Esophagus mucosa (tissue), 1 donor: ENCODE measurements at places on chromosomes 5 and 9. TPM values are rescaled to one million over a fixed set of nuclear protein-coding genes. Genes with fewer than 3 reads are reported as not detected.
A peak's percentile ranks its signal among the peaks of the same experiment; 100 is the strongest.

GRCh38 chr9:79387101-79387835, 184.5 kb upstream of the TLE4 start:
- ATAC-seq, result no peak

DNA sequence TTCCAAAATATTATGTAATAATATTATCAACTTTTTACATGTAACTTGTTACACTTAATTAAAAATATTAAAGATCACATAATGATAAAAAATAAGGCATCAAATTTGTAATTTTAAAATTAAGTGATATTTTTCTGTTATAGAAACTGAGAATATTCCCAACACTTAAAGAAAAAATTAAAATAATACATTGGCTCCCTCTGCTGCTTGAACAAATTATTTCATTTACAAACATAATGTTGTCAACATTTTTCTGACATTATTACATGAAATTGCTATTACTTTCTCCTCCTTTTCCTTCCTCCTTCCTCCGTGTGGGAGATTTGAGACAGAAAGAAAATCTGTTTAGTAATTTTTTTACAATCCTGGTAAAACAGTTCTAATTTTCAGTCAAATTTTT, 42.3 kb downstream of the RNF180 start:
- ATAC-seq, result no peak

GRCh38 chr9:68470067-68470466, 70.6 kb downstream of the TMEM252 start:
- no peak for ATAC-seq

DNA sequence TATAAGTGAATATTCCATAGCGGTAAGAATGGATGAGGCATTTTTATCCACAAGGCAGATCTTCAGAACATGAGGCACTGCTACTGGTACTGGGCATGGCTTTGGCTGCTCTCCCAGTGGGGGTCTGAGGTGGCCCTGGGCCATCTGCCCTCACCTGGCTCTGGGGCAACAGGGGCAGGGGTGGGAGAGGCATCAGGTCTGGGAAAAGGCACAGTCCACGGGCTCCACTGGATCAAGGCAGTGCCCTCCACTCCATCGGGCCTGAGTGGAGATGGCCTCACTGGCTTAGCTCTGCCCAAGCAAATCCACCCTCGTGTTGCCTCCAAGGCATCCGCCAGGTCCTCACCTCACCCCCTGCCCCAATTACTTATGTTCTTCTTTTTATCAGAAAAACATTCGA, 10.9 kb upstream of the NKD2 start:
- no peak for ATAC-seq

GRCh38 chr9:128635266-128636023, 21.2 kb downstream of the DYNC2I2 start:
- ATAC-seq, result peak; percentile 94

DNA sequence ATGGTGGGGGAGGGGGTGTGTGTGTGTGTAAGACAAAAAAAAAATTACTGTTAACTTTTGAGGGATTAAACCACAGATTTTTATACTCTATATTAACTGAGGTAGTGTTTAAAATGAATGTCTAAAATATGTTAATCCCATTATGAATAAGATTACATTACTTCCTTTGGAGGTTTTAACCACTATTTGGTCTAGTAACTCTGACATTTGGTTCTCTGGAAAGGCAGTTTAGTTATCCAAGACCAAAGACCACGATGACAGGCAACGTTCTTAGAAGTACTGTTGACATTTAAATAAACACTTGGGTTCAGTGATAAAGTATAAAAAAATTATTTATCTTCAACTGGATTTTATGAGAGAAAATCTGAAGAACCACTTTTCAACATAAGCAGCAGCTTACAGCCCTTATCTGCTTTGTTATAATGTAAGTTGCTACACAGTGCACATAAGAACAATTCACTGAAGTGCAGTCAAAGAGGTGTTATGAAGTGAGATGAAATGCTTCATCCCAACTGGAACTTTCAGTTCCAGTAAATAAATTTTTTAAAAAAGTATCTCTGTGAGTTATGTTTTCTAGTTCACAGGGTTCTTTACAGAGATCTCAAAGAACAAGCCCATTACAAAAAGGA, 94.5 kb downstream of the OSMR start:
- no peak for ATAC-seq

GRCh38 chr5:177612215-177612673, 12.3 kb downstream of the B4GALT7 start:
- ATAC-seq, result no peak

BHMT2 gene
- total RNA-seq, result 0.72 TPM

GFI1B gene
- not detected for total RNA-seq

DNA sequence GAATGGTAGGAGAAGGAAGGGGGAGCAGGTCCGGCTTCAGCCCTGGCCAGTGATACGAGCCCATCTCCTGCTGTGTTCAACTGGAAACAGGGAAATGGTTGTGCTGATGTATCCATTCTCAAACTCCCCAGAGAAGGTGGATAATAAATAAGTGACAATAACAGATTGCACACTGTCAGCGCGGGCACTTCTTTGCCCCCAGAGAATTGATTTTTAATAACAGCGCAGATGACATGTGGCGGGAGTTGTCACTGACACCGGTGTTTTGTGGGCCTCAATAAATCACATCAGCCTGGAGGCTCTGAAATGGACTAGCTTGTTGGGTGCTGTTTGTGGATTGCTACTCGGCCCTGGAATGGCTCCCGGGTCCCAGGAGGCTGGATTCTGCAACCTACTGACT, 141.4 kb upstream of the PANK3 start:
- ATAC-seq, result no peak

GRCh38 chr5:127872494-127872893, 169.3 kb downstream of the CCDC192 start:
- ATAC-seq, result peak; percentile 33

DNA sequence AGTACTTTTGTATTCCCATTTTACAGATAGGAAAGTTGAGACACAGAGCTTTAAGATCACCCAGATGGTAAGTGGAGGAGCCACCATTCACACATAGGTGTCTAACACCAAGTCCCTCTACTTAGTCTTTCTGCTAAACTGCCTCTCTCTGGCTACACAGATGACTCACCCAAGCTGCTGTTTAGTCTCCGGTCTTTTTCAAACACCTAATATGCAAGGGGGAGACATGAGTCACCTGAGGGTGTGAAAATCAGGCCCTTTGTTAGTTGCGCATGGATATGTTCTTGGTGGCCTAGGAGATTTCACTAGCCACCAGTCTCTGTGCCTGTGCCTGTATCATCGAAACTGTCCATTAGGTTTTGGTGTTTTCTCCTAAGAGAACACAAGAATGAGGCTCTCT, 117.8 kb downstream of the MAST4 start:
- ATAC-seq, result peak; percentile 94

PHF24 gene
- 0.48 TPM for total RNA-seq

SLC2A8 gene
- 9.0 TPM for total RNA-seq

DNA sequence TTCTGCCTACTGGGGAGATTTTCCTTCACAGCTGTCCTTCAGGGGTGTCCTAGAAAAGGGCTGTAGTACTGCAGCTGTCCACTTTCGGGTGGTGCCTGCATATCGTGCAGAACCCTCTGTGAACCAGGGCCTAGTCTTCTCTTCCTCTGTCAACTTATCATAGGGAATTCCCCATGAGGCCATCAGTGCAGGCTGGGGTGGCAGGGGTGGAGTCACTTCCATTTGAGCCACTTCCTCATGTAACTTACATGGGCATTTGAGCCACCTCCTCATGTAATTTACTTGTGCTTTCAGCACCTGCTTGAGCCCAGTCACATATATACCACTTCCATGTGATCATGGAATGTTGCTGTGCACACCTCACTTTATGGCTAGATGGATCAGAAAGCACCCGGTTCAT, 742.0 kb upstream of the RGMB start:
- ATAC-seq, result no peak

GRCh38 chr5:122607818-122608217, 167.1 kb upstream of the SNX2 start:
- no peak for ATAC-seq

HDHD3 gene
- total RNA-seq, result 41.2 TPM

PALM2AKAP2 gene
- 0.88 TPM for total RNA-seq

EIF4E1B gene
- not detected for total RNA-seq

DNA sequence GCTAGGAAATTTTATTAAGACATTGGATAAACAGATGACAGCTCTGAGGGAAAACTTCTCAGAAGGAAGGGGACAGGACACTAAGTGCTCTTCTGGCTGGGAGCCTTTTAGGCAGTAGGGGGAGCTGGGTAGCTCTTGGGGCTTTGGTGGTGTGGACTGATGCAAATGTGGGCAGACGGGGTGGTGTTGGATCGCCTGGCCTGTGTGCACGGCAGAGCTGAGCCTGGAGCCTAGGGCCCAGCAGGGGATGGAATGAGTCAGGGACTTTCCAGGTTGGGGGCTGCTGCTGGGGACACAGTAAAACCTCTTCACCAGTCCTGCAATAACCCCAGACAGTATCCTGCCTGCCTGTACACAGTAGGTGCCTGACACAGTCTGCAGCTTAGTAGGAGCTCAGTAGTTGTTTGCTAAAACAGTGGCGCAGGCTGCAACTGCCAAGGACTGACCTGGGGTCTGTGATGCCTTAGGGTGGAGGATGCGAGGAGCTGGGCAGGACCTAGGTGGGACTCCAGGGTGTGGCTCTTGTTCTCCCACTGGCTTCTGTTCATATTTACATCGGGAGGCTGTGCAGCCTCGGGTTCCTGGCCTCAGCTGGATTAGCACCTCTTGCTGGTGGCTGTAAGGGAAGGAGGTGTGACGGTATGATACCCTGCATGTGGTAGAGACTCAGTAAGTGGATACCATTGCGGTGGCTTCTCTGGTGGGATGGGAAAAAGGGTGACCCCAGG, 83.8 kb downstream of the DAB2IP start:
- peak; percentile 35 for ATAC-seq

- ATAC-seq, result no peak
These were observed 175.5 kb downstream of the ANXA1 start for GRCh38 chr9:73327149-73327548.

ARID3C gene
- not detected for total RNA-seq

DNA sequence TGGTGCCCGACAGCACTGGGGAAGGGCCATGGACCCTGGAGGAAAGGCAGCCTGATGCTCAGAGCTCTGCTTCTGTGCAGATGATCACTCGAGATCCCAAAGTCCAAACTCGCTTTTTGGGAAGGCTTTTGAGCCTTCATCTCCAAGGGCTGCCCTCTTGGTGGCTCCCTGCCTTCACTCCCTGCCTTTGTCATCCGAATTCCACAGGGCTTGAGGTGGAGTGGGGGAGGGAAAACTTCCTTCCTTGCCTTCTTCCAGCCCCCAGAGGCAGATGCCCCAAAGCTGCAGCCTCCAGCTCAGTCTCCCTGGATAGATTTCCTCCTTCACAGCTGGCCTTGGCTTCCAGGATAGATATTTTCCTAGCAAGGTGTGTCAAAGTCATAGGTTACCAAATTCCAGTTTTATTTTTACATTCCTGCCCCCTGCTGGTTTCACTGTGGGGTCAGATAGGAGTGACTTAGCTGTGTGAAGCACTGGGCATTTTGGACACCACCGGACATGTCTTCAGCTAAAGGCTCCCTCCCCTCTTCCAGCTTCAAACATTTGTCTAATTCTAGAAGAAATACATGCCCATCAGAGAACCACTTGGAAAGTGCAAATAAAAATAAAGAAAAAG, 268.2 kb downstream of the HSPA4 start:
- no peak for ATAC-seq

DNA sequence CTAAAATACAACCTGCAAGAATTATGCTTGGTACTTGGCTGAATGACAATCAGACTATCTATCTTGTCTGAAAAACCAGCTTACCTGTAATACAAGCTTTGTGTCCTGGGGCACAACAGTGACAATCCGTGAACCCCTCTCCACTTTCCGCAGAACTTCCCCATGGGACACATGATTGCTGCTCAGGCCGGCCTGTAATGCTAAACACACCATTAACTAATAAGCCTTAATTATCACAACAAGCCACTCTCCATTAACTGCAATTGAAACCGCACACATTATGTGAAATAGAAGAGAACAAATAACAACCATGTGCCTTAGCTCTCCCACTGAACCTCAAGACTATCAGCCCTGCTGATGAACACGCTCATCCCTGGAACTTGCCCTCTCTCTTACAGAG, 33.7 kb downstream of the ELP1 start:
- ATAC-seq, result no peak

- peak; percentile 53 for ATAC-seq
These were observed 41.2 kb upstream of the CTSL start for GRCh38 chr9:87684627-87685219.

DNA sequence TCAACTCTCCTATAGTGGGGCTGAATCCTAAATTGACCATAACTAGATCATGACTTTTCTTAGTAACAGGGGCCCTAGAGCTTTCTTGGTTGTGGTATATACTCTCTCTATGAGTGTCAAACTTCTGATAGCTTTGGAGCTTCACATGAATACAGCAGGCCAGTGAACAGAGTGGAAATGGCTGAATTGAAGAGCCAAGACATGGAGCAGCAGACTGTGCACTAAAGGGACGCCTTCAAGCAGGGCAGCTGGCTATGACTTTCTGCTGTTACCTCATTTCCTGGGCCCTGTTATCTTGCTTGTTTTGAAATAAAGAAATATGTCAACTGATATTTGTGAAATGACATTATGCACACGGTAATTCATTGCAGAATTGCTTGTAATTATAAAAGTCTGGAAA, 16.4 kb downstream of the CDO1 start:
- ATAC-seq, result no peak

DNA sequence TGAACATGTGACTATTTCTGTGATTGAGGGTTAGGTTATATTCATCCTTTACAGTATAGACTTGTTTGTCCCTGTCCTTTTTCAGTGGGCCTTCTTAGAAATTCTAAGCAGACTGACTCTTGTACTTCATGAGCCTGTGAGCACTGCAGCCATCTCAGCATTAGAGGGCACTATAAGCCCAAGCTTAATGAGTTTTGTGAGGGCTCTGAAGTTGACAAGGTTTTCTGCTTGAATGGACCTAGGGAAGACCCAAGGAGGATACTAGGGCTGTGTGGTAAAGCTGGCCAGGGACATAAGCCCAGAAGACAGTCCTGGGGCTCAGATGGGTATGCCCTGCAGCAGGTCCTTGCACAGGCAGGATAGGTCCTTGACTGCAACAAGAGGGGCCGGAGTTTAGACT, 126.5 kb downstream of the MRPS30 start:
- peak; percentile 46 for ATAC-seq

DNA sequence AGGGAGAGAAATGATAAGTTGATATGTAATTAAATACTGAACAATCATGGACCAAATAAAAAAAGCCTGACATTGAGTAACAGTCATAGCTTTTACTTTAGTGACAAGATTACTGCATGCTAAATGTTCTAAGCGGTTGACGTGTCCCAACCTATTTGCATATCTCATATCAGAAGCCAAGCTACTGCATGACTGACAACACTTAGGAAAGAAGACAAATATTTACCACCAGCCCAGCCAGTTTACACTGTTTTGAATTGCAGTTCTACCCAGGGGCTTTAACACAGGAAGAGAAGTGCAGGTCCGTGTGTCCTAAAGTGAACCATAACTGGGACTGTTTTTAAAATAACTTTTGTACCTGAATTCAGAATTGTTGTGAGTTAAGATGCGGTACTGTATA, 219.9 kb downstream of the PRDM9 start:
- no peak for ATAC-seq

- peak; percentile 76 for ATAC-seq
These were observed 57.9 kb downstream of the DOCK8 start for GRCh38 chr9:272251-273213.

GRCh38 chr5:7419367-7419766, 23.4 kb downstream of the ADCY2 start:
- no peak for ATAC-seq

PCDHB10 gene
- total RNA-seq, result 0.80 TPM
